ENCODE measurements at places on chromosomes 7 and 10. TPM values are rescaled to one million over a fixed set of nuclear protein-coding genes. Genes with fewer than 3 reads are reported as not detected.

UCMA gene
- polyA plus RNA-seq = not detected

OR6B1 gene
- not detected for polyA plus RNA-seq

- DNase-seq = no peak
Observed at GRCh38 chr10:13642293-13642692, 55.5 kb downstream of the PRPF18 start.

- DNase-seq = no peak
Observed at GRCh38 chr7:100376066-100376465, 2.8 kb downstream of the PILRA start.

GRCh38 chr10:114458955-114459354, 54.7 kb upstream of the AFAP1L2 start:
- no peak for DNase-seq

- DNase-seq = no peak
Observed at GRCh38 chr10:70774810-70775678, 10.1 kb downstream of the TBATA start.
